A549 treated with RU486 at 1 μM for 4 hours (cell line): ENCODE measurements at places on chromosomes 6 and 20. TPM values are rescaled to one million over a fixed set of nuclear protein-coding genes. Genes with fewer than 3 reads are reported as not detected.

Gene PRRT1
- total RNA-seq = 0.59 to 0.97 TPM (median 0.74 TPM) in 5 replicates

Gene C6orf89
- total RNA-seq = 14.6 to 17.1 TPM (median 16.7 TPM) in 5 replicates

Gene PRDM13
- total RNA-seq = 0.67 to 1.3 TPM (median 1.1 TPM) in 5 replicates

Gene RIPPLY2
- total RNA-seq = 0.46 to 0.91 TPM (median 0.84 TPM) in 3 of 5 replicates, not detected in the others

Gene FAM217A
- not detected in 5 replicates for total RNA-seq

Gene ANGPT4
- 0.03 TPM in 1 of 5 replicates, not detected in the others for total RNA-seq

Gene TPD52L1
- 43.8 to 50.6 TPM (median 47.9 TPM) in 5 replicates for total RNA-seq
